Lung (tissue), 17 donors: ENCODE measurements at places on chromosomes 13 and 19. TPM values are rescaled to one million over a fixed set of nuclear protein-coding genes. Genes with fewer than 3 reads are reported as not detected.

The PALM3 gene
- 14.3 TPM for total RNA-seq

DNA sequence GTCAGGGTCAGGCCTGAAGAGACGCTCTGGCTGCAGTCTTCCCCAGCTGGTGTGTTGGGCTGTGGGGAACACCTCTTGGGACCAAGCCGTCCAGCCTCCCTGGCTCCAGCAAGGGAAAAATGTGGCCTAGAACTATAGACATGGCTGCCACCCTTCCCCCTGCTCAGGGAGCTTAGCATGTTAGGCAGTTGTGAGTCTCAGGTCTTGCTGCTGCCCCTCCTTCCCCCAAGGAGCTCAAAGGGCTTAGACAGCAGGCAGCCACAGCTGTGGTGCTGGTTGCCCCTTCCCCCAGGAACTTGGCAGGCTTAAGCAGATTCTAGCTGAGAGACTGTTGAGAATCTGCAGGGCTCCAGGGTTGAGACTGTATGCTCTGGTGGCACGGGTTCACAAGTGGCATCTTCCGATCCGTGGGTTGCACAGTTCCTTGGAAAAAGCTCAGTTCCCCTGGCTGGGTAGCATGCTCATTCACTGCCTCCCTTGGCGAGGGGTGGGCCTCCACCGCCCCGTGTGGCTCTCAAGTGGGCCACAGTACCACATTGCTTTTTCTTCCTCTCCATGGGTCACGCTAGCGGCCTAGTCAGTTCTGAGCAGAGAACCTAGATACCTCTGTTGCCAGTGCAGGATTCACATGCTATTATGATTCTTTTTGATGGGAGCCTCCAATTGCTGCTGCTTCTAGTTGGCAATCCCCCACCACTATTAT is 1258.6 kb downstream of the OLFM4 start:
- DNase-seq, result no peak

GRCh38 chr13:36456577-36456976 is 24.3 kb downstream of the CCNA1 start:
- DNase-seq, result no peak

The TMIGD2 gene
- total RNA-seq, result 1.7 TPM

- peak; percentile 80 for DNase-seq
Measured at GRCh38 chr13:40578055-40578454, 88.4 kb downstream of the FOXO1 start.

- DNase-seq, result peak; percentile 78
Measured at GRCh38 chr13:112893570-112894422, 75.2 kb upstream of the MCF2L start.

The KCNK6 gene
- total RNA-seq, result 9.5 TPM

DNA sequence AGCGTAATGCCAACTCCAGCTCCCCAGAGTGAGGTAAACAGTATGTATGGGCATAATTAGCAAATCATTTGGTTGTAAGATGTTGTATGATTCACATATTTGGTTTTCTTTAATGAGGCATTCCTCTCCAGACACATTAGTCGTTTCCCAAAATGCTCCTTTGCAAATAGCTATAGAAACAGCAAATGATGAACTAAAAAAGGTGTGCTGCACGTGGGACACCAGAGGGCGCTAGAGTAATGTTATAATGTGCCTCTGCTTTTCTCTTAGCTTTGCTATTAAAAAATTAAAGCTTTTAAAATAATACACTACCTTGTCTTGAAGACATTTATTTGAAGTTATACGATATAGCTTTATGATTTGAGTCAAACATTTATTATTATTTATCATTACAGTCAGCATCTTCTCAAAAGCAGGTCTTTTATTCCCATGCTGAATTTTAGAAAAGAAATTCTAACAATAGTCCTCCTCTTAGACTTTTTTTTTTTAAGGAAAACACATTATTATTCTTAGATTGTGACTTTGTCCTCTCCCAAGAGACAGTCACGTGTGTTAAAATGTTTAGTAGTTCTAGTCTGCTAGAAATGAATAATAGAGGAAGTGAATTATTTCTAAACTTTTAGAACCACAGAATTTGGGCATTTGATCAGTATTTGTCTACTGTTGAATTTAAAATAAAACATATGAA is 121.6 kb upstream of the FRY start:
- DNase-seq, result peak; percentile 86

GRCh38 chr13:30616927-30617314 is 799 bp upstream of the USPL1 start:
- peak; percentile 98 for DNase-seq

DNA sequence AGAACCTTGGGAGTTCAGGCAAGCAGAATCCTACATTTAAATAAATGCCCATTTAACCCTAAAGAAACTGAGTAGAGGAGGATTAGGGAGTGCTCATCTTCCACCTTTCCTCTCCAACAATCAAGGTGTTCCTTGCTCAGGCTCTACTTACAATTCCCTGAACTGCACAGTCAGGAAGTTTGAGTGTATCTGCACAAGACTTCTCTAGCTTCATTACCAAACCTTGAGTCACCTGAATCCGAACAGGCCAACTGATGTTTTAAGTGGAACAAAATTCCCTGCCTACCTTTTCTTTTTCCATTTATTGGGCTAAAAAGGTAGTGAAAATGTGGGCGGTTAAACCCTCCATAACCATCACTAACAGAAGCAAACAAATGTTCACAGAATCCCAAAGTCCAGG is 78.3 kb downstream of the FOXO1 start:
- DNase-seq, result no peak

GRCh38 chr19:15675560-15675959 is 2.7 kb downstream of the CYP4F12 start:
- DNase-seq, result peak; percentile 8

DNA sequence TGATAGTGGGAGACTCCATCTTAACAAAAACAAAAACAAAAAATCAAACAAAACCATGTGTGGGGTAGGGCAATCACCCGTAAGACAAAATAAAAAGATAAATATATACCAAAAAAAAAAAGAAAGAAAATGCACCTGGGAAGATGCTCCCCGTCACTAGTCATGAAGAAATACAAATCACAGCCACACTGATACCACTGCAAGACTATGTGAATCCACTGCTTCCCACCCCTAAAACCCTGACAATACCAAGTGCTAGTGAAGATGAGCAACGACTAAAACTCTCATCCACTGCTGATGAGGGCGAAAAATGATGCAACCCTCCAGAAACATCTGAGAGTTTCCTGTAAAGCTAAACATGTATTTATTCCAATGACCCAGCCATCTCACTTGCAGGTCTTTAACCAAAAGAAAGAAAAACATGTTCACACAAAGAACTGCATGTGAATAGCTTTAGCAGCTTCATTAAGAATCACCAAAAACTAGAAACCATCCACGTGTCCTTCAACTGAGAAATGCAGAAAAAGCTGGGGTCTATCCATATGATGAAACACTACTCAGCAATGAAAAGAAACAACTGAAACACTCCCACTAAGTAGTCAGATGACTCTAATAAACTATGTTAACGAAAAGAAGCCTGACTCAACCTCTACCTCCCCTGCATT is 31.7 kb downstream of the BRD4 start:
- no peak for DNase-seq

The CYP2A7 gene
- total RNA-seq, result not detected

DNA sequence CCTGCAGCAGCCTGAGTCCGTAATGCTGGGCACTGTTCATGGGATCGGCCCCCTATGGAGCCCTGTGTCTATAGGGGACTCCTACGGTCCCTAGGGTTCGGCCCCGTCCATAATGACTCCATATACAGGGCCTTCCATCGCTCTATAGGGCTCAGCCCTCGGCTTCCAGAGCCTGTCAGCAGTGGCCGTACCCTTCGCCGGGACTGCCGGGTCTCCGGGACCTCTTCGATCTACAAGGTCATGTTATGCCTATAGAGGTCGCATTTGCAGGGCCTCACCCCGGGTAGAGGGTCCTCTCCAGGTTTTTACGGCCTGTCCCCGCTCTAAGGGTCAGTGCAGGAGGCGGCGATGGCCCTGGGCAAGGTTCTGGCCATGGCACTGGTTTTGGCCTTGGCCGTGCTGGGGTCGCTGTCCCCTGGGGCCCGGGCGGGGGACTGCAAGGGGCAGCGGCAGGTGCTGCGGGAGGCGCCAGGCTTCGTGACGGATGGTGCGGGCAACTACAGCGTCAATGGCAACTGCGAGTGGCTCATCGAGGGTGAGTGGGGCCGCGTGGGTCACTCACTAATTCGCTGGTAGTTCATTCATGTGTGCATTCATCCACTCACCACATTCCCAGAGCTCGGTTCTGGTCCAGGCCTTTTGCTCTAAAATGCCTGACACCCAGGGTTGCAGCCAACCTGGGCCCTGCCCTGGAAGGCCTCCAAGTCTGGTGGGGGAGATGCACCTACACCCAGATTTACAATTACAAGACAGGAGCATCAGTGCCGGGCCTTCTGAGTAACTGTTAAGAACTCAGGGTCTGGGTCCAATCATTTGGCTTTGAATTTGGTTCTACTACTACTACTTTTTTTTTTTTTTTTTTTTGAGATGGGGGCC is 699 bp downstream of the MEGF8 start:
- DNase-seq, result no peak

- DNase-seq, result peak; percentile 73
Measured at GRCh38 chr13:106373989-106374572, 161.4 kb downstream of the EFNB2 start.

GRCh38 chr13:31201341-31202031 is 1.7 kb downstream of the B3GLCT start:
- peak; percentile 35 for DNase-seq

The VRK3 gene
- 33.3 TPM for total RNA-seq

The CABP5 gene
- total RNA-seq, result not detected

The CAMSAP3 gene
- total RNA-seq, result 30.4 TPM

DNA sequence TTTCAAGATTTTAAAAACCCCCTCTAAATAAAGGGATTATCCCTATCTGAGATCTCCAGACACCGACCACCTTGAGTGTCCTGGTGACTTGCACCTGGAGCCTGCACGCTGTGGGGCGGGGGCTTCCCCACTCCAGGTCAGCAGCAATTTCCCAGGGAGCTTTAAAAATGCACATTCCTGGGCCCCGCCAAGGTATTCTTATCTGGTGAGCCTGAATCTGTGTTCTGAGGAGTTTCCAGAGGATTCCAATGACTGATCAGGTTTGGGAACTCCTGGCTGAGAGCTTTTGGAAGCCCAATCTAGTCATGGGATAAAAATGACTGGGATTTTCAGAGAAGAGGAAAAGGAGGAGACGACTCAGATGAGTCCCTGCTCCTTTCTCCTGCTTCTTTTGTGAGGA is 66.1 kb downstream of the FGF9 start:
- no peak for DNase-seq

DNA sequence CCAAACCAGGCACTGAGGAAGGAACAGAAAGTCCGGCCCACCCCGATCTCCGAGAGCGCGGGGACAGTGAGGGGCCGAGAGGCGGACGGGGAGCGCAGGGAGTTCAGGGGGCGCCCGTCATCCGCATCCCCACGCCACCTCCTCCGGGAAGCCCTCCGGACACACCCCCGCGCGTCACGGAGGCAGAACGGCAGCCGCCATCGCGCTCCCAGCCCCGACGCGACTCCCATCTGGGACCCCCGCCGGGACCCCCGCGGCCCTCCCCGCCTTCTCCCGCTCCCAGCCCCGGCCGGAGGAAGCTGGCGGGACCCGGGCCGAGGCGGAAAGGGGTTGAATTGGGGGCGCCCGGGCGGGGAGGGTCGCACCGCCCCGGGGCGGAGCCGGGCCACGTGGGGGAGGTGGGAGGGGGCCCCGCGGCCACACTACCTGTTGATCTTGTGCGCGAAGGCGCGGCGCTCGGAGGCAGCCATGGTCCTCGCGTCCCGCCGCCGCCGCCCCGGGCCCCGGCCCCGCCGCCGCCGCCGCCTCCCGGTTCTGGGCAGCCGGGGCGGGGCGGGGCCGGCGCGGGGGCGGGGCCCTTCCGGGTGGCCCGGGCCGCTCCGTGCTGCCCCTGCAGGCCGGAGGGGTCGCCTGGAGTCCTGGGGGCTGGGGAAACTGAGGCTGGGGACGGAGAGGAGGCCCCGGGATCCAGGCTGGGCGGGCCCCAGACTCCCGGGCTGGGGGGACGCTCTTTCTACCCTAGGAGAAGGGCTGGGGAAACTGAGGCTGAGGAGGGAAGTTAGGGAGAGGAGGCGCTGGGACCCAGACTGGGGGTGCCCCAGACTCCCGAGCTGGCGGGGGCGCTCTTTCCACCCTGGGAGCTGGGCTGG is at the start of gene DOCK6:
DOCK6 (minus strand) TSS at position 554 of the 869 bp plus-strand sequence; CDS start at position 470, 84 bp downstream.
- peak; percentile 63 for DNase-seq

DNA sequence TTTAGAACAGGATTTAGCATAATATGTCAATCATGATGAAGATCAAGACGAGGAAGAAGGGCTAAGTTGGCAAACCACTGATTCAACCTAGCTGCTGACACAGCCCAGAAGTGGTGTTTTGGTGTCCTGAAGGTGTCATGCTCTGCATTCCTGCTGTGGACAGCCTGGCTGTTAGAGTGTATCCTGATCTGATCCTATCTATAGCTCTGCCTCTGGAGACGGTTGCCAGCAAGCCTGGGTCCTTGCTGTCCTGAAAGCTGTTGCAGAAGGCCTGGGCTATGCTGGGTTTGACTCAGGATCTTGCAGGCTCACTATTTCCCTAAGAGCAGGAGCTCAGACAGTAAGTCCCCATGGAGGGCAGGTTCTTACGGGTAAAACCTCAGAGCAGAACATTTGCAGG is 416.4 kb downstream of the TSHZ3 start:
- DNase-seq, result no peak

- DNase-seq, result no peak
Measured at GRCh38 chr19:37221136-37221535, 3.1 kb downstream of the ZNF383 start.

The FFAR1 gene
- total RNA-seq, result 0.49 TPM

The ZNF730 gene
- 11.9 TPM for total RNA-seq

- DNase-seq, result no peak
Measured at GRCh38 chr13:44814836-44815235, 174.4 kb downstream of the NUFIP1 start.

DNA sequence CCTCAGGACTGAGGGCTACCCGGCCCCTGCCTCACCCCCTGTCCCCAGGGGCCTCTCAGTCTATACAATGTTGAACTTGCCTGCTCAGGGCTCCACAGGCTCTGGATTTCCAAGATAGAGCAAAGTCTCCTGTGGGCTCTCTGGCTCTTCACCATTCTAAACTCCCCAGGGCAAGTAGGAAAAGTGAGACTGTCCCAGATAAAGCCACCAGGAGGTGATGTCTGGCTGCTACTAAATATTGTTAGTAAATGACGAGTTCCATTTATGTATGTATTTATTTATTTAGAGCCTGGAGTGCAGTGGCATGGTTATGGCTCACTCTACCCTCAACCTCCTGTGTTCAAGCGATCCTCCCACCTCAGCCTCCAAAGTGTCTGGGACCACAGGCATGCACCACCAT is 73.6 kb upstream of the SIAH3 start:
- DNase-seq, result no peak

The ZNF442 gene
- total RNA-seq, result 4.7 TPM

The CEACAM7 gene
- total RNA-seq, result 0.11 TPM
